ENCODE measurements at places on chromosomes 16 and 17.
A peak's percentile ranks its signal among the peaks of the same experiment; 100 is the strongest.

DNA sequence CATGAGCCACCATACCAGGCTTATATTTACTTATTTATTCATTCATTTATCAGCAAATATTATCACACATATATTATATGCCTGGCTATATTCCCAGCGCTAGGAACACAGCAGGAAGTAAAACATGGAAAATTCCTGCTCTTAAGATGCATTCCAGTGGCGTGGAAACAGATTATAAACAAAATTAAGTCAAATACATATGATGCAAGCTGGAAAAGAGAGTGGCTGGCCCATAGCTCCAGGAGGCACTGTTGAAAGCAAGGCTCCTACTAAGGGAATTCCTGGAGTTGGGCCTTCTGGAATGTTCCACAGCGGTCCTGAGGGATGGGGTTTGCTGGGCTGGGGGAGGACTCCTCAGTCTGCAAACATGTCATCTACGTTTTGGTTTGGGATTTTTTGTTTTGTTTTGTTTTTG, 18.4 kb downstream of the ADCY9 start:
- no peak for DNase-seq

DNA sequence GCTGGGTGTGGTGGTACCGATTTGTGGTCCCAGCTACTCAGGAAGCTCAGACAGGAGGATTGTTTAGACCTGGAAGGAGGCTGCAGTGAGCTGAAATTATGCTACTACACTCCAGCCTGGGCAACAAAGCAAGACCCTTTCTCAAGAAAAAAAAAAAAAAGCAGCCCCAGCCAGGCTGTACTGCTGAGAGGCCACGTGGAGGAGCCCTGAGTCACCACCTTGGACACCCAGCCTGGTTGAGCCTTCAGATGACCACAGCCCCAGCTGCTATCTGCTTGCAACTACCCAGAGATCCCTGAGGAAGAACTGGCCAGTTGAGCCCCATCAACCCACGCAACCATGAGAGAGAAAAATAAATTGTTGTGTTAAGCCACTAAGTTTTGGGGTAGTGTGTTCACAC, 23.6 kb upstream of the GPRC5C start:
- no peak for DNase-seq

GRCh38 chr16:83336603-83337002, 471.2 kb upstream of the HSBP1 start:
- no peak for DNase-seq

GRCh38 chr17:74607221-74607620, 15.1 kb upstream of the CD300LD start:
- DNase-seq = no peak

DNA sequence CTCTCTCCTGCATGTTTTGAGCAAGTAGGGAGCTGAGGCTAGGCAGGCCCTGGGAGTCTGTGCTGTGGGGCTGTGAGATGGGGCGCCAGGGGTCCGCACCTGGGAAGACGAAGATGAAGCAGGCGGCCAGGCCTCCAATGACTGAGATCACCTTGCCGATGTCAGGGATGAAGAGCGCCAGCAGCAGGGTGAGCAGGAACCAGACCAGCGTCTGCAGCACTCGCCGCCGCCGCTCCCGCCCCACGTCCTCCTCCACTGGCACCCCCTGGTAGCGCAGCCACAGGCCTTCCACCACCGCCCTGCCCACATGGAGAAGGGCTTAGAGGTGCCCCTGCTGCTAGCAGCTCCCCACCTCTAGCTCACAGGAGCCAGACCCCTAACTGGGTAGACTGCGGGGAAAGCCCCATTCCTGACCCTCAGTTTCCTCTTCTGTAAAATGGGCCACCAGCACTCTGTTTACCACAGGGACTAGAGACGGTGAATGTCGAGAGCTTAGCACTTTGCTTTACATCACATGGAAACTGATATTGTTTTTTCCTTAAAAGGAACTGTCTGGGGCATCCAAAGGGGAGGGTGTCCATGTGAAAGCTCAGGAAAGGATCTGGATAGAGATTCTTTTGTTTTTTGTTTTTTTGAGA, 13.5 kb downstream of the SLC38A7 start:
- no peak for DNase-seq

DNA sequence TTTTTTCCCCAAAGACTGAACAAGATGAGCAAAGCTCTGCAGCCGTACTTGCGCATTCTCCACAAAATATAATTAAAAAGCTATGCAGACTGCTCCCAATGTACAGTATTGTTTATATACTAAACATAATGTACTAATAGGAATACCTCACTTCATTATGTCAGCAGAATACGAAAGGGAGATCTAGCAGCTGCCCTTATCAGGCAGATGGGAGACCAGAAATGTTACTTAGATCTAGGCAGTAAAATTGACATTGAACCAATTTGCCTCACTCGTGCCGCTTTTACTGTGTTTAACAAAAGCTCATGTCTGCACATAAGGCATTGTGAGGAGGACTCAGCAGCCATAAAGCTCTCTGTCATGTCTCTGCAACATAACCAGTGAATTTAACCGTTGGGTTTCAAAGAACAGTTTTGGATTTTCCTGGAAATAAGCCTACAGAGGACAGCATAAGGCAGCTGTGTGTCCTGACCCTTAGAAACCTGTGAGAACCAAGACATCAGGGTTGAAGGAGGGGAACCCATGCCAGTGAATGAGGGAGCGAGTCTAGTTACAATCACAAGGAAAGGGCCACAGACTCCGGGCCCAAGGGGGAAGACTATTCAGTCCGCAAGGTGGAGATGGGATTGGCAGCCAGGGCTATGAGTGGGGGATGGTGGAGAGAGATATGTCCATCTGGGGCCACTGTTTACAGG, 71.4 kb downstream of the GNAO1 start:
- no peak for DNase-seq

GRCh38 chr16:59161679-59162078, 427.6 kb upstream of the GOT2 start:
- DNase-seq = no peak

DNA sequence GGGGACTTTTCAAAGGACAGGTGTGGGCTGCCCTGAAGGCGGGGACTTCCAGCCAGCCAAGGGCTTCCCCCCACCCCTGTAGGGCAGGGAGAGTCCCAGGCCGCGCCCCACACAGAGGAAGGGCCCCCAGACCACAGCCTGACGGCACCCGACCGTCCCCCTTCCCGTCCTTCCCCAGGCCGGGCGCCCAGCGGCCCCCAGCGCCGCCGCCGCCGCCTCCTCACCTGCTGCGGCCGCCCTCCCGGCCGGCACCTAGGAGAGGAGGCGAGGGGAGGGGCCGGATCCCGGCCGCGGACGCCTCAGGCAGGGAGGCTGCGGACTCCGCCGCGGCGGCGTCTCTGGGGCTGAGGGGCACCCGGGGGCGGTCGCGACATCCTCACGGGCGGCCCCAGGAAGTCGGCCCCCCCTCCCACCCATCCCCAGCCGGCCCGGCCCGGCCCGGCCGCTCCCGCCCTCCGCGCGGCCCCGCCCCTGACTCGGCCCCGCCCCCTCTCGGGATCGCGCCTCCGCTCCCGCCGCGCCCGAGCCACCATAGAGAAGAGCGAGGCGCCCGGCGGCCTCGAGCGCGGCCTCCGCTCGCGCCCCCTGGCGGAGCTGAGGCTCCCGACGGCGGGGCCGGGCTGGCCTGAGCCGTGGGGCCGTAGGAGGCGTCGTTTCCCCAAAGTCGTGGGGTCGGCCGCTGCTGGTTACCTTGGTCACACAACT, 25.5 kb upstream of the RFFL start:
- DNase-seq = peak; percentile 67

GRCh38 chr17:58694826-58695225, 2.4 kb downstream of the RAD51C start:
- no peak for DNase-seq

- peak; percentile 20 for DNase-seq
These were observed 1.4 kb downstream of the EIF5A start for GRCh38 chr17:7308625-7309433.

GRCh38 chr17:79824893-79825579, 14.2 kb downstream of the CBX4 start:
- DNase-seq = no peak

- DNase-seq = no peak
These were observed 214.7 kb downstream of the ZNF423 start for GRCh38 chr16:49641250-49641649.

GRCh38 chr17:1648173-1648962, 1.3 kb downstream of the RILP start:
- DNase-seq = peak; percentile 42

- no peak for DNase-seq
These were observed 65.4 kb downstream of the MAF start for GRCh38 chr16:79535130-79535529.

DNA sequence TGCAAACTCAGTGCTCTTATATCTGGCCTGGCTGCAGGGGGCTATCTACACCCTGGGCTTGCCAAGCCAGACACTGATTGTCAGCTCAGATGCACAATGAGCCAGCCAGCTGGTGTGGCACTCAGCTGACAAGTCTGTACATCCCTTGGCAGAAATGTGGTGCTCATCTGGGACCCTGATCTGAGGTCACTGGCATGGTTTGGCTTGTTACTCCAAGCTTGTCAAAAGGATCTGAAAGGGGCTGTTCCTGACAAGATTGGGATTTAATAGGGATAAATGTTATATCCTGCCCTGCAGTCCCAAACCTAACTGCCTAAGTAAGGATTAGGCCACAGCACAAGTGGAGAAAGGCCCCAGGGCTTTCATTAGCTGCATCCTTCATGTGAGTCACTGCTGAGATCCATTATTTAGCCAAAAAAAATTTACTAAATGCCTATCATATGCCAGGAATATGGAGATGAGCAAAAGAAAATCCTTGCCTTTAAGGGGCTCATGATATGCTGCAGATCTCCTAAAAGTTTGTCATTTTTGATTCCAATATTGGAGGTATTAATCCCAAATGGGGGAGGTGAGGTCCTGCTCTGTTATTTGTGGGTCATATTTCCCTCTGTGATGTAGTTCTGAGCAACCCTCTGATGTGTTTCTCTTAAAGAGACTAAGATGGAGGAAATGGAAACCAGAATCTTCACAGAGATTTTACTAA, 6.3 kb downstream of the SLC6A2 start:
- DNase-seq = no peak

- DNase-seq = no peak
These were observed 2.7 kb upstream of the AP1G1 start for GRCh38 chr16:71811261-71811803.

DNA sequence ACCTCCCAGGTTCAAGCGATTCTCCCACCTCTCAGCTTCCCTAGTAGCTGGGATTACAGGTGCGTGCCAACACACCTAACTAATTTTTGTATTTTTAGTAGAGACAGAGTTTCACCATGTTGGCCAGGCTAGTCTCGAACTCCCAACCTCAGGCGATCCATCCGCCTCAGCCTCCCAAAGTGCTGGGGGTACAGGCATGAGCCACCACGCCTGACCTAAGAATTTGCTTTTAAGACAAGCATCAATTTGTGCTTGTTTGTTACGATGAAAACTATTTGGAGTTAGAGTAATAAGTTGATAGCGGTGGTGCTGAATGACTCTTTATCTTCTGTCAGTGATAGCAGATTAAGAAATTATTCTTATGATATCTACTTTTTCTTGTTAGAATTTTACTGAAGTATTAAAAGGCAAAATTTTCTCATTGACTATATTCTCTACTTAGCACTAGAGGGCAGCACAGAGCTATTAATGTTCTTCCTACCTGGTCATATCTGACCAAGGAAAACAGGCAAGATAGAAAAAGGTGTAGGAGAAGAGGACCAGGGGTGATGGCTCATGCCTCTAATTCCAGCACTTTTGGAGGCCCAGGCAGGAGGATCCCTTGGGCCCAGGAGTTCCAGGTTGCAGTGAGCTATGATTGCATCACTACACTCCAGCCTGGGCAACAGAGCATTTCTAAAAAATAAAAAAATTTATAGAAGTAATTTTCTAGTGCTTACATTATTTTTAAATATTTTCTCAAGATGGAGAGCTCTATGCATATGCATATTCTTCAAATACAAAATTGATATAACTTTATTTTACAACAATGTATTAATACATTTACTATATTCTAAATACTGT, 24.5 kb downstream of the STXBP4 start:
- DNase-seq = peak; percentile 11

DNA sequence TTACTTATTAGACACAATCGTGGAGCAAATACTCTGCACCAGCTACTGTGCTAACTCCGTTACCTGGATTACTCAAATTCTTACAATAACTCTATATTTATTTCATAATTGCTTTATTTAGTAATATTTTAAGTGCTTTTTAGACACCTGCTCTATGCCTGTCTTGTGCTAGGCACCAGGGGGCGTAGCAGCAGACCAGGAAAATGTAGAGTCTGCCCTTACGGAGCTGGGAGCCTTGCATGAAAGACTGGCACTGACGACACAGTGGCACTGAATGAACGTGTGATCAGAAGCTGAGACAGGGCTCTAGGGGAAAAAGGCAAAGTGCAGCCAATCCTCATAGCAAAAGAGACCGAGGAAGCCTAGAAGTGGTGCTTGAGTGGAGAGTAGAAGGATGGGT, 486.5 kb downstream of the CDH13 start:
- peak; percentile 5 for DNase-seq

DNA sequence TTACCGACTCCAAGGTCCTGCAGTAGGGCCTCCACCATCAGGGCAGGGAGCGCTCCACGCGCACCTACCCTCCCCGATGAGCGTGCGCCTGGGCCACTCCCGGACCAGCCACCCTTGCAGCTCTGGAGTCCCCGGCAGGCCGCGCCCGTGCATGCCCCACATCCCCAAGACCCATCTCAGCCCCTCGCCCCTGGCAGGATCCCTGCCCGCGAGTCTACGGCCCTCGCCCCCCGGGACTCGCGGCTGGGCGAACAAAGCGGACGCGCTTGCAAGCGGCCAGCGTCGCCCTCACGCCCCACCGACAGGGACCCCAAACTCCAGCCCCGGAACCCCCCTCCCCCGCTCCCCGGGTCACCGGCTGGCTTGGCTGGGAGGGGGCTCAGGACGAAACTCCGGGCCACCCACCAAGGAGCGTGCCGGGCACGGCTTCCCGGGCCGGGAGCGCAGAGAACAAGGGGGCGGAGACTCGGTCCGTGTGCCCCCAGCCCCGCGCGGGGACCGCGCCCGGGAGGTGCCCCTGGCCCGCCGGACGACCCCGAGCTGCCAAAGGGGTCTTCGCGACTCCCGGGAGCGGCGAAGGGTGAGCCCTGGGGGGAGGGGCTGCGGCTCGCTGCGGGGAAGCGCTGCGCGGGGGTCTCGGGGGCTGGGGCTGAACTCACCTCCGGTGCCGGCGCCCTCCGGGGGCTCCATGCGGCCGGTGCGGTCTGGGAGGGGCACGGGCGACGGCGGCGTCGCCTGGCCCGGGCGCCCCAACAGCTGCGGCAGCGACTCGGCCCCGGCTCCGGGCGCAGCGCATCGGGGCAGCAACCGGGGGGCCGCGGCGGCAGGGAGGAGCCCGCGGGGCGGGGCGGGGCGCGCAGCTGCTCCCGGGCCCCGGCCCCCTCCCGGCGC, at the start of gene DBNDD1:
DBNDD1 (minus strand) TSS at position 805 of the 891 bp plus-strand sequence; CDS start at position 690, 115 bp downstream.
- DNase-seq = no peak

Measured in NCI-H1930 (cell line).